Renal pelvis (tissue), 12 donors: ENCODE measurements at places on chromosomes 1 and 21. TPM values are rescaled to one million over a fixed set of nuclear protein-coding genes. Genes with fewer than 3 reads are reported as not detected.

The LRRC53 gene
- not detected for polyA plus RNA-seq

- no peak for DNase-seq
Measured at GRCh38 chr1:228333739-228334115, 72.9 kb downstream of the TRIM11 start.

DNA sequence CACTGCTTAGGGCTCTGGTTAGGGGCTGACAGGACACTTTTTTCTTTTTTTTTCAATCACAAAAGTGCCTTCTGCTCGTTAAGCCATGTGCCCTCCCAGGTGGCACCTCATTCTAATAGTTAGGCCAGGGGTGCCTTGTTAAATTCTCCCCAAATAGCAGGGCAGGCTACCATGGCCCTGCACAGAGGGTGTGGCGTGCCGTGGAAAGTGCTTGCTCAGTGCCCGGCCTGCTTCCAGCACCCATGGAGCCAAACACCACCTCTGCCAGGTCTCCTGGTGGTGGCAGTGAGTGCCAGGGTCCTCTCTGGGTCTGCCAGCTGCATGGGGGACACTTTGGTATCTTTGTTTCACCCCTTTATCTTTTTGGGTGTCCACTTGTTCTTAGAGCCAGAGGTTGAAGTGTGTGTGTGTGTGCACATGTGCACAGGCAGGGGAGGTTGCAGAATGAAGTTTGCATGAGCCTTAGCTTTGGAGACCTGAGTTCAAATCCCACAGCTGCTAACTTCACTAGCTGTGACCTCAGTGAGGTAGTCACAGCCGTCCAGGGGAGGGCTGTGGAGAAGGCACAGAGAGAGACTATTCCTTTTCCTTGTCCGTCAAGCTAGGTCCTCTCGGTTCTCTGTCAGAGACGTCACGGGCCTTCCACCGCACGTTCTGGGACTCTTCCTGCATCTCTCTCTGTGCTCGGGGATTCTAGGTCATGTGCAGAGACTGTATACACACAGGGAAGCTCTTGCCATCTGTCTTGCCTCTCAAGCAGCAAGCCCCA lies 39.9 kb upstream of the CSF3R start:
- DNase-seq: no peak

GRCh38 chr1:66699213-66699612 lies 53.0 kb upstream of the DYNLT5 start:
- no peak for DNase-seq

DNA sequence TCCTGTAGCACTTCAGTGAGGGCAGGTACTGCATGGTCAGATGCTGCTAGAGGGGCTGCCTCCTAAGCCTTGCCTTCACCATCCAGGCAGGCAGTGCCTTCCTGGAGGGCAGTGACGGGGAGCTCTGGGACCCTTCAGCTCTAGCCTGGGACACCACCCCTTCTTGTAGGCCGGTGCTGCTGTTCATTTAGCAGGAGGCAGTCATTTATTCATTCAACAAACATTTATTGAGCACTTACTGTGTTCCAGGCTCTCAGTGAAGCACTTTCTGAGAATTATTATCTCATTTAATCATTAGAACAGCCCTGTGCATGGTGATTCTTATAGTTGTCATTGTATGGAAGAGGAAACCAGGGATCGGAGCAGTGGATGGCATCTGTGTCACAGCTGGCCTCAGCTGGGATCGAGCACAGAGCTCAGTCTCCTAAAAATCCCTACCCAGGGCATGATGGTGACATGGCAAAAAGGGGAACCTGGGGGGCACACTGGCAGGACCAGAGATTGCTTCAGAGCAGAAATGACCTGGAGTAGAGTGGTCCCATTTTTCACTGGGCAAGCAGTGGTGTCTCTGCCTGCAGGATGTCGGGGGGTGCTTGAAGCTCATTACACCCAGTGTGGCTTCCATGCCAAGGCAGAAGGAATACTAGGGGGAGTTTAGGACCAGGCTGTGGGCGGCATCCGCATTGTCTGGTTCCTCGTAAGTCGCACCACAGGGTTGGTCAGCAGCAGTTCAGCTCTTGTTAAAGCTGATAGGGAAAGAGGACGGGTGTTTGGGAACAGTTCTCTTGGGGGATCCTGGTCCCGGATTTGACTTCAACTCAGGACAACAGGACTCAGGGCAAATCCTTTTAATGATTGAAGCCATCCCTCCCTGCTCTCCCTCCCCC lies 28.8 kb downstream of the ARHGEF10L start:
- DNase-seq: no peak
